ENCODE measurements at places on chromosomes 6 and 20. TPM values are rescaled to one million over a fixed set of nuclear protein-coding genes. Genes with fewer than 3 reads are reported as not detected.

MAP1LC3A gene
- total RNA-seq: 10.0 TPM

SLCO4A1 gene
- total RNA-seq: 0.56 TPM

C20orf141 gene
- total RNA-seq: not detected

- DNase-seq: peak; percentile 95
These were observed 21.4 kb upstream of the AKIRIN2 start for GRCh38 chr6:87723170-87724078.
